ENCODE measurements at places on chromosomes 12 and 14.

DNA sequence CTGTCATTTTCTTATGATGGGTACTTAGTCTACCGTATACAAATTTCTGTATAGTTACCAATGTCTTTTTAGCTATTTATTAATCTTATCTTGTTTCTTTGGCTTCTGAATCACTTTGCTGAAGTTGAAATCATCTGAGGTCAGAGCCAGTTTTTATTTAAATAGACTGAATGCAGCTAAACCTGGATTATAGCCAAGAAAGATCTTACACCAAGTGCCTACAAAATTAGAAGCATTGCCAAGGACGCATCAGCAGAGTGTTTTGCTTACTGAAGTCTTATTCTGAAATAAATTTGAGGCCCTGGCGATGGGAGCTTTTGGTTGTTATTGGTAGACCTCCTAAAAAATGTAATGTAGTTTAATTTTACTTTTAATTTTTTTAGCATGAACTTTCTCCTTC lies 128.2 kb downstream of the RGS6 start:
- DNase-seq: no peak

DNA sequence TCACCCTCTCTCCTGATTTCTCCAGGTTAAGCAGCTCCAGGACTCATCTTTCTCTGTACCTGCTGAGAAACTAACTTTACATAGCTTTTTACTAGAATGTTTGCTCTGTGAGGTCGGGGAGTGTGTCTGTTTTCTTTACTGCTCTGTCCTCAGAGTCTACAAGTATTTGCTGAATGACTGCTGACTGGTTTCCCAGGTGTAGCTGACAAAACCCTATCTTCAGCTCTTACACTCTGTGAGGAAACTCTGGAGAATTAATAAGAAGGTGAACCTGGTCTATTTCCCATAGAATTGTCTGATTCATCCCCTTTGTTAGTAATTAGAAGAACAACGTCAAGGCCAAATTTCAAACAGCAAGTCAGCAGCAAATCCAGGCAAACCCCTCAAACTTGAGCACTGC lies 226.8 kb downstream of the ZFP36L1 start:
- DNase-seq: no peak

DNA sequence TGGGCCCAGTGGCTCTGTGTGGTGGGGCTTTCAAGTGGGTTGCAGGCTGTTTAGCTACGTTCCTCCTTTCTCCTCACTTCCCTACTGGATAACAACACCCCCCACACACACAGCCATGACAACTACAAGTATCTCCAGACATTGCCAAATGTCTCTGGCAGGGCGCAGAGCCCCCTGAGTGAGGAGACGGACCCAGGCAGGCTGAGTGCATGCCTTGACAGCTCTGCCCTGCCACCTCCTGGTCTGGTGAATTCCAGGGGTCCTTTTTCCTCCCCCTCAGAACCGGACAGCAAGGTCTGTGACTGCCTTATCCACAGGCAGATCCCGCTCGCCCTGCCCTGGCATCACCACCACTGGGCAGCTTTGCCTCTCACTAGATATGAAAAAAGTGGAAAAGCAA lies 276.5 kb downstream of the TMEM132C start:
- DNase-seq: no peak

DNA sequence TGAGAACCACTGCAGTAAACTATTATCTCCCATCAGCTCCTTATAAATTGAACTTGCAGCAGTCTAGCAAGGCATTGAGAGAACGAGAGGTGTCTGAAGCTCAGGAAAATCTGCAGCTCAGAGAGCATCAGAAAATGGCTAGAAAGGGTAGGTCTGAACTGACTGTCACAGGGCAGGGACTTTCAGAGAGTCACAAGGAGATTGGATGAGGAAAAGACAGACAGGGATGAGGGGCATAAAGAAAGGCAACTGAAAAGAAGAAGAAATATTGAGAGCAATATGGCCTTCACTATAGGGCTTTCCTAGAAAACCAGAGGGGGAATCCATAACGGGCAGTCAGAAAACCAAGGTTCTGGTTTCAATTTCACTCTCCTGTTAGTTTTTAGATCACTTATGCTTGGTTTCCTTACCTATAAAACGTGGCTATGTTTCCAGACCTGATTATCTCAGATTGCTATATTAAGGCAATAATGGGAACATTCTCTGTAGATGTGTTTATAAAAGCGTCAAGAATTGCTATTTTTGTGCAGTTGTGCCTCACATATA lies 40.9 kb downstream of the PDE6H start:
- DNase-seq: no peak

- no peak for DNase-seq
Measured at GRCh38 chr12:12202747-12203146, 64.1 kb downstream of the LRP6 start.

GRCh38 chr12:22286569-22286968 lies 47.9 kb downstream of the ST8SIA1 start:
- DNase-seq: no peak

DNA sequence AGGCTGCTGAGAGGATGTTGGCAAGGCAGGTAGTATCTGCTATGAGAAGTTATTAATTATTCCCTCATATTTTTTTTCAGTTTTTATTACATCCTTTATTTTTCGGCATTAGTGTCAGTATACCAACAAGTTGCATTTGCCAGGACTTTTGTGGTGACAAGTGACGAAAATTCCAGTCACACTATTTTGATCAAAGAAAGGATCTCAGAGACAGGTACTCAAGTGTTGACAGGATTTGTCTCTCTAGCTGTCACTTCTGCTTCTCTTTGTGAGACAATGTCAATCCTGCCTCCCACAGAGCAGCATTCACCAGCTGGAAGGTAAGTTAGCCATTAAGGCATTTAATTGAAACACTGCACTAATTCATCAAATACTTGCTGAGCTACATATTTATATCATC lies 18.0 kb upstream of the IFNG start:
- DNase-seq: no peak

All from substantia nigra (tissue), 51 donors.